IMR-90 (cell line): ENCODE measurements at places on chromosomes 3 and 15. TPM values are rescaled to one million over a fixed set of nuclear protein-coding genes. Genes with fewer than 3 reads are reported as not detected.

The GOLGA8O gene
- 0.36 and 0.56 TPM in 2 replicates for total RNA-seq

The RNF111 gene
- 17.2 and 20.1 TPM in 2 replicates for total RNA-seq

The TERC gene
- total RNA-seq = 17.8 and 57.0 TPM in 2 replicates

The RLBP1 gene
- total RNA-seq = not detected in 2 replicates
